ENCODE measurements at places on chromosomes 3 and 15. TPM values are rescaled to one million over a fixed set of nuclear protein-coding genes. Genes with fewer than 3 reads are reported as not detected.

DNA sequence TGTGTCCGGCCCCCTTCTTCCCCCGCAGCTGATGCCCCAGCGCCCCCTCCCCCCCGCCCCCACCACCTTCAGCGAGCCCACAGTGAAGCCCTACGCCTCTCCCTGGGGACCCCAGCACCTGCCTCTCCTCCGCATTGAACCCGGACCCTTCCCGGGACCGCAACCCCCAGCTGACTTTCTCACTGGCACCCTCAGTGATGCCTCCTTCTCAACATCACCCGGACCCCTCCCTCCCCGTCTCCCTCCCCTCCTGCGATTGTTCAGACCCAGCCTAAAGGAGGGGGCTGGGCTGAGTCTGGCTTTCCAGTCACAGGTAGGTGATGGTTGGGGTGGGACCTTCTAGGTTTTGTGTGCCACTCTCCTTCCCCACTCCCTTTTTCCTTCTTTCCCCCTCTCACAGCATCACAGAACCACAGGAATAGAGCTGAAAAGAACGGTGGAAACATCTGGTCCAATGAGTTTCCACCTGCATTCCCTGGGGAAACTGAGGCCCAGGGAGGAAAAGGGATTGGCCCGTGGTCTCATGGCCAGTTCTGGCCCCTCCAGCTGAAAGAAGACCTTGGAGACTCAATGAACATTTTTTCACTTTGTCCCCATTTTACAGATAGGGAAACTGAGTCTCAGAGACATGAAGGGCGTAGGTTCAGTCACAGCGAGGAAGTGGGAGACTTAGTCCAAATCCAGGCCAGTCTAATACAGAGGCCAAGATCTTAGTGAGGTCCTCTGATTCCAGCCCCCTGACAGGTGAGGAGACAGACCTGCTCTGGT, 828 bp downstream of the CAND2 start:
- DNase-seq = no peak

DNA sequence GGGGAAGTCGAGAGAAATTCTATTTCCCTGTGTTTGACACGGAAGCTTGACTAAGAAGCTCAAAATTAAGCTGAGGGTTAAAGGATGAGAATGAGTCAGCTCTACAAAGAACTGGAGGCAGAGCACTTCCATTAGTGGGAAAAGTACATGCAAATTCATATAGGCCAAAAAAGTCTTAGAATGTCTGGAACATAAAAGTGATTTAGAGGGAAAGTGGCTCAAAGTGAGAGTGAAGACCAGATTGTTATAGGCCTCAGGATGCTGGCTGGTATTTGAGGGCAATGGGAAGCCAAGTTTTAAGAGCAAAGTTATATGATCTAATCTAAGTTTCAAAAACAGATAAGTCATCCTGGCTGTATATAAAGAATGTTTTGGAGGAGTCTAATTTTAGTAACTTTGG, 857.3 kb downstream of the NAALADL2 start:
- no peak for DNase-seq

- no peak for DNase-seq
Measured at GRCh38 chr3:122123850-122124249, 59.6 kb upstream of the CASR start.

GRCh38 chr15:42836251-42836650, 84.3 kb downstream of the TTBK2 start:
- no peak for DNase-seq

GRCh38 chr3:93931597-93932229, 42.0 kb downstream of the PROS1 start:
- DNase-seq = no peak

DNA sequence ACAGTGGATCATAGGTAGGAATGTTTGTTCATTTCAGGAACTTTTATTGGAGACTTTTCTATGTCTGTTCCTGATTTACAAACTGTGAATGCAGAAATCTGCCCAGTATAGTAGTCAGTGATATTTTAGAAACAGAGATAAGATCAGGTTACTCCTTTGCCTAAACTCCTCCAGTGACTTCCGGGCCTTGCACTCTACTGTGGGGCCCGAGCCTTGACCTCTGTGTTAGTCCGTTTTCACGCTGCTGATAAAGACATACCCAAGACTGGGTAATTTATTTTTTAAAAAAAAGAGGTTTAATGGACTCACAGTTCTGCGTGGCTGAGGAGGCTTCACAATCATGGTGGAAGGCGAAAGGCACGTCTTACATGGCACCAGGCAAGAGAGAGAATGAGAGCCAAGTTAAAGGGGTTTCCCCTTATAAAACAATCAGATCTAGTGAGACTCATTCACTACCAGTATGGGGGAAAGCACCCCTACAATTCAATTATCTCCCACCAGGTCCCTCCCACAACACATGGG, 127.1 kb downstream of the DNAJB8 start:
- no peak for DNase-seq

- DNase-seq = no peak
Measured at GRCh38 chr3:46208167-46208704, at the start of gene CCR1. TSS of gene CCR1 (minus strand) at chr3:46208313. CDS start at chr3:46204313, 4,000 bp downstream.

DNA sequence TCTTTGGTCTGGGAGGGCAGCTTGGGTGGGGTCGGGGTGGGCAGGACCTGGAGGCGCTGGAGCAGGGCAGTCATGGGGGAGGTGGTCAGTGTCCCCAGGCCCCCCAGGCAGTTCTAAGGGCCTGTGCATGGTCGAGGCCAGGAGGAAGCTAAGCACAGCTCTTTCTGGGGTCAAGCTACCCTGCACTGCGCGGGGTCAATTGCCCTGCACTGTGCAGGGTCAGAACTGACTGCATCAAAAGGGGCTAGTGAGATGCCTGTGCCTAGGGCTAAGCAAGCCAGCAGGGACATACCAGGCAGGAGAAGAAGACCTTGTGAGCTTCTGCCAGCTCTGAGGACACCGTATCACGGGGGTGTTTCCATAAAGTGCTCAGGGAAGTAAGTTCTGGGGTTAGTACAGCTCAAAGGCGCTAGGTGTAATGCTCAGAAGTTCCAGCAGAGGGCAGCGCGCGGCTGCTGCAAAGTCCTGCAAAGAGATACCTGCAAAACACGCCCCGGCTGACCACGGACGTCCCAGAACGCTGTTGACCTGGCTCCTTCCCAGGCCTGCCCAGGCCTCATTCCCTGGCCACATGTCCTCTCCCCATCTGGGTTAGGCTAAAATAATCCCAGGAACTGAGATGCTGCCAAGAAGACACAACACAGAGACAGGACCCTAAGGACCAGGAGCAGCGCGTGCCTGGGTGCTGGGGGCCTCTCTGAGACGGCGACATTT, 18.8 kb upstream of the IQSEC1 start:
- no peak for DNase-seq

DNA sequence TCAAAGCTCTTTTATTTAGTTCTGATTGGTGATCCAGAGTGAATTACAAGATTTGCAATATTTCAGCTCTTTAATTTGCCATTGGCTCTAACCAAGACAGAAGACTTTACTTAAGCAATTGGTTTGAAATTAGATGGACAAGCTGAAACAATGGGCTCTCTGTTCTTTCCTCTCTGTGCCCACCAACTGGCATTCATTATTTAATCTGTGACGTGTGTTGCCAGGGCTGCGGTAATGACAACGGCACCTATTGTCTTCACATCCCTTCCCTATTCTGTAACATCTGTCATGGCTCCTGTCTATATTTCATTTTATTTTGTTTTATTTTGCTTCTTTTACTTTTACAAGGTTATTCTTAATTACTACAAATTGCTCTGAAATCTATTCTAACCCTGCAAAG, 33.9 kb downstream of the PLD1 start:
- no peak for DNase-seq

DNA sequence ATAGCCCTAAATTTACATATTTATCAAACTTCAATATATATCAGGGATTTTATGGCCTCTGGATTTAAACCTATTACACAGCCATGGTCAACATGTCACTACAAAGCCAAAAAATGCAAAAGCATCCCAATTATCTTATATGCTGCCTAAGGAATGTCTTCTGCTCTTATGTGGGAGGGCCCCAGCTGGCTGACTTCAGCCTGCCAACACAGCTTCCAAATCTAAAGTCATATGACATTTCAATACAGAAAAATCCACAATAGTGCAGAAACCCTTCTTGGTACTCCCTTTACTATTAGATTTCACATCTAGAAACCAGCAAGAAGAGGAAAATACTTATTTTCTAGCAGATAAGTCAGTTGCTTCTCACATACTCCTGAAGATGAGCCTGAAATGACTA, 6.4 kb downstream of the PFN2 start:
- no peak for DNase-seq

DNA sequence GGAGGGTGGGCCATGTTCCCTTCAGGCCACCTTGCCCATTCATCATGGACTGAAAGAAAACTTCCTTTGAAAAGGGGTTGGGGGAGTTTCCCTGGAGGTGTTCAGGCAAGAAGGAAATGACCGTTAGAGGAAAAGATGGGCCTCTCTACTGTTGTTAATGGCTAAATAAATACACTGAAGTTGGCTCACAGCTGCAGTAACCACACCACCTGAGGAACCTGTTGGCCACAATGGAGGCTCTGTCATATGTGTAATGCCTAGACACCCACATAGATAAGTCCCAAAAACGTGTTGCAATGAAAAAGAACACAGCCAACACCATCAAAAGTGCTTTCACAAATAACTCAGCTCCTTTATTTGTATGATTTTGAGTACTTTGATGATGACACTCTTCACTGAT, 38.2 kb upstream of the FAM3D start:
- no peak for DNase-seq

- DNase-seq = no peak
Measured at GRCh38 chr3:155631323-155632019, 113.4 kb downstream of the PLCH1 start.

- no peak for DNase-seq
Measured at GRCh38 chr15:29924750-29925149, 102.5 kb upstream of the TJP1 start.

- DNase-seq = no peak
Measured at GRCh38 chr3:124125315-124125714, 133.4 kb upstream of the ROPN1 start.

GRCh38 chr3:125512135-125512920, 7.7 kb downstream of the SNX4 start:
- DNase-seq = no peak

GRCh38 chr3:12963231-12963896, 109.9 kb downstream of the IQSEC1 start:
- no peak for DNase-seq

- no peak for DNase-seq
Measured at GRCh38 chr15:51589881-51590568, 32.5 kb downstream of the DMXL2 start.

DNA sequence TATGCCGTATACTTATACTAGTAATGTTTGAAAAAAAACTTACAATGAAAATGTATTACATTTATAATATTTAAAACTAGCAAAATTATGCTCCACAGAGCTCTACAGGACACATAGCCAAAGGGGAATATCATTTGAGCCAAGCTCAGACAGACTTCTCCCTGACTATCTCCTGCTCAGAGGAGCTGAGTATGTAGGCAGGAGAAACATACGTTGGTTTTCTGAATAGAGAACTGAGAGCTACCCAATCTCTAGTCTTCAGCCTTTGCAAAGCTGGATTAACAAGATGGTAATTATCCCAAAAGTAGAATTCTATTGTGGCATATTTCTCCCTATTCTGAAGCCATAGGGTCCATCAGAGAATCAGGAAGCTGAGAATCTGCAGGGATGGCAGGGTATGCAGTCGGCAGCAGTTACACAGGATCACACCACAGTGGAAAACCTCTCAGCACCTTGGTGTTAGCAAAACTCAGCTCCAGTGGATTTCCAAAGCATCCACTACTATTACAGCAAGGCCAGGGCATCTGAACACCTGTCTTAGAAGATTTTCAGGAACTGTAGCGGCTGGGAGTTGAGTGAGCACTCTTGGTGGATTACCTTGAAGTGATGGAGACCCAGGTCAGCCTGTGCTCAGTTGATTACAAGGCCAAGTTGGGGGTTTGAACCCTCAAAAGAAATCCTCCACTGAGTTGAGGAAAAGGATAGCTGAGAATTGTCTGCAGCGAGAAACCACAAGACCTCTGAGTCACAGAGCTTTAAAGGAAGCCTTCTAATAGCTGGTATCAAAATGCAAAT, 30.1 kb downstream of the GPR15 start:
- DNase-seq = no peak

Gene MUC20
- 8.4 TPM for total RNA-seq

Gene TPRG1
- total RNA-seq = 3.0 TPM

Gene PGBD4
- total RNA-seq = 1.6 TPM

Gene SCAANT1
- total RNA-seq = not detected

Gene SAMMSON
- 0.39 TPM for total RNA-seq
